ENCODE measurements at places on chromosomes 16 and 17.

DNA sequence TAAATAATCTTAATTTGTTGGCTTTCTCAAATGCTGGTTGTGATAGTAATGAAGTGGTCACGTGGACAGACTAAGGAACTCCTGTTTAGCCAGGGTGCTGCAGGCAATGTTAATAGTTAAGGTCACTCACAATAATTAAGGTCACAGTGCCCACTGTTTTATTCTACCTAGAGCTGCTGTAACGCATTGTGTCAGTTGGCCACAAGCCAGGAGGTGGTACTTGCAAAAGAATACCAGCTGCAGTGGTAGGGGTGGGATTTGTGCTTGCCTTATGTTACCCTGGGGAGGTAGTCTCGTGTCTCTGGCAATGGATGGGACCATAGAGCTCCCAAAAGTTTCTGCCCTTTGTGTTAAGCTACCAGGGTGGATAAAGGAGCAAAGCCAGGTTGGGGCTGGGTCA, 969.1 kb upstream of the CDH8 start:
- DNase-seq: no peak

DNA sequence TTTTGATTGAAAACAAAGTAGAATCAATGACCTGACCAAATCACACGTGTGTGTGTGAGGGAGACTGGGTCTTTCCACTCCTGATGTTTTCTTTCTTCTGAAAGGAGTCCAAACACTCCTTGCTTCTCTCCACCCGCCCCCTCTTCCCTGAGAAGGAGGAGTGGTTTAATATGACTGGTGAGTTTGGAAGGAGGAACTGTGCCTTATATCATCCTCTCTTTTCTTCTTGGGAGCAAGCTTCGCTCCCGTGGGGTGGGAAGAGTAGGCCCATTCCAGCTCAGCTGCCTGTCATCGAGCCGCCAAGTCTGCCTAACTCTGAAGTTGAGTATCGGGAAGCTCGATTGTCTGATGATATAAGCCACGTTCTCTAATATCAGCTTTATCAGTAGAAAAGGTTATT, 96.5 kb downstream of the YPEL2 start:
- DNase-seq: peak; percentile 26

DNA sequence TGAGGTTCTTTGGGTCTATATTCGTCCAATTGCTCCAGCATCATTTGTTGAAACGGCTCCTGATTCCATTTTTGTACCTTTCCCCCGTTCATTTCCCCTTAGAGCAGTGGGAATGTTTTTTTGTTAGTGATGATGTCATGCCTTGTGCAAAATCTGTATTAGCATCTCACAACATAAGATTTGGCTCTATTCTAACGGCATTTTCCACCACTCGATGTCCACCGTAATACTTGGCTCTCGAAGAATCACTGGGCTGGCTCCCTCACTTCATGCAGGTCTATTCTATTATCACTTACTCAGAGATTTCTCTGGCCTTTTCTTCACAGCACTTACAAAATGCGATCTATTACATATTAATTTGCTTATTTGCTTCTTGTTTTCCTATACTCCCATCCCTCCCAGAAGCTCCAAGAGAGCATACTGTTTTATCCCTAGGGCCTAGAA, 571 bp upstream of the NME1 start:
- DNase-seq: peak; percentile 61

- no peak for DNase-seq
Observed at GRCh38 chr17:73901661-73902415, 257.6 kb upstream of the SDK2 start.

DNA sequence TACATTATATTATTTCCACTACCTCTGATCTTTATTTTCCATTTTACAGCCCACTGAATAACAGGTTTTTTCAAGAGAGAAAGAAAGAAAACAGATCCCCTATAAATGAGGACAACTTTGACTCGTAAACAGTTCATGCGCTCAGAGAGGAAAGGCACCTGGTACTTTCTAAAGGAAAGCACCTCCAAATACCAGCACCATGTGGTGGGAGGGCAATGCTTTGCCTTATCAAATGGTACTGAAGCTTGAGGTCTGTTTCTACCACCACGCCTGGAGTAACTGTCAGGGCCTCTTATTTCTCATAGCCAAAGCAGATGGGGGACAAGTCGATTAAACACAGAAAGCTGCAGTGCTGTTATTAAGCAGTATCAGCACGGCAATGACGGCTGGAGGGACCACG, 510.3 kb upstream of the ZFHX3 start:
- no peak for DNase-seq

DNA sequence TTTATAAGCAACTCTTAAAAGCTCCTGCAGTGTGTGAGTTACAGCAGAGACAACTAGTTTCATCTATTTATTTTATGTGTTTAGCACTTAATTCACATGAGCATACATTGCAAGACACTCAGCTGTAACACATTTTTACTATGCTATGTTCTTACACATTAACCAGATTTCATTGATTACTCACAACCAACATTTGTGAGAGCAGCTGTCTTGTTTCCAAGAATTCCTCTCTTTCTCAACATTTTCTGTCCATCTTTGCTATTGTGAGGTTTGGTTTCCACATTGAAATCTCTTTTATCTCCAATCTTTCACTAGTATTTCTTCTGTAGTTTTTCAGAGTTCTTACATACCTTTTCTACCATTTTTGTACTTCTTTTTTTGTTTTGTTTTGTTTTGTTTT, 51.2 kb downstream of the COPRS start:
- DNase-seq: no peak

- no peak for DNase-seq
Observed at GRCh38 chr17:42240201-42240600, 36.0 kb downstream of the STAT5B start.

DNA sequence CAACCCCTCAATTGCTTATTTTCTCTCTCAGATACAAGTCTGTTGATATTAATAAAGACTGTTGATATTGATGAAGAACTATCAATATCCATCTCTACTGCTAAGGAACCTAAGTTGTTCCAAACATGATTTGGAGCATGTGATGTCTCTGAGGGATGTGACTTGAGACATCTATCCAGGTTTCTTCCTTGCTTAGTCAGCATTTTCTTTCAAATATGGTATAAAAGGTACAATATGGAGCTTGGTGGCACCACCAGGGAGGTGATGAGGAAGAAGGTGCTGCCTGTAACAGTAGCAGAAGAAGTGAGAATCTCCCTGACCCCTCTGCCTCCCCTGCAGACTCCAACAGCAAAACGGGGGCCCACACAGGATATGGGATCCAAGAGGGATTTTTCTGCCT, 329.0 kb downstream of the MAF start:
- DNase-seq: no peak

DNA sequence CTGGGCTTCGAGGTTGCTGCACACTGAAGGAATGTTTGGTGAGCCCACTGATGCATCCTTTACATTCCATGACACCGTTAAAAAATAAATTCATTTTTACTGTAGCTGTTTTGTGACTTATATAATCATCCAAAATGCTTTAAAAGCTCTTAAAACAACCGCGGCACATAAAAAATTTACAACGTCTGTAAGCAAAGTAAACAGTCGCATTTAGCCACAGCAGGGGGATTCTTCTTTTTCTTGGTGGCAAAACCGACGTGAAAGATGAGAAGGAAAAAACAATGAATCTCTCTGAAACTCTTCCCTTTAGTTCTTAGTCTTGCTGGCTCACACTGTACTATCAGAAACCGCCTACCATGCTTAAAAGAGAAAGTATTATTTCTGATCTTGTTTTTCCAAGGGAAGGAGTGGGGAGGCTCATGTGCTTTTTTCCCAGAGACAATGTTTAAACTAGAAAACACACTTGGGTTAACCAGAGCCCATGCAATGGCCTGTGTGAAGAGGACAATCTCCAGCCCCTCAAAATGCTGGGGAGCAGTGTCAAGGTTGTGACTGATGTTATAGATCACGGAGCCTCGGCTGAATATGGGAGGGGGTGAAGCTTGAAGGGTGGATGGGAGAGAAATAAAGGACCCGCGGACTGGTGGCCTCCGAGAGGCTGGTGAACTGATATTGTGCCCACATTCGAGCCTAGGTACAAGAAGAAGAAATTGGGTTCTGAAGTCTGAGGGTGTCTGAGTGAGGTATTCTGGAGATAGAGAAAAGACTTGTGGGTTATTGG, 91.1 kb downstream of the IRF8 start:
- no peak for DNase-seq

- DNase-seq: no peak
Observed at GRCh38 chr16:20001856-20002707, 71.6 kb downstream of the GPR139 start.

- no peak for DNase-seq
Observed at GRCh38 chr17:17526369-17526768, 30.2 kb upstream of the RASD1 start.

- DNase-seq: peak; percentile 91
Observed at GRCh38 chr17:57892820-57893595, 43.2 kb upstream of the MRPS23 start.

DNA sequence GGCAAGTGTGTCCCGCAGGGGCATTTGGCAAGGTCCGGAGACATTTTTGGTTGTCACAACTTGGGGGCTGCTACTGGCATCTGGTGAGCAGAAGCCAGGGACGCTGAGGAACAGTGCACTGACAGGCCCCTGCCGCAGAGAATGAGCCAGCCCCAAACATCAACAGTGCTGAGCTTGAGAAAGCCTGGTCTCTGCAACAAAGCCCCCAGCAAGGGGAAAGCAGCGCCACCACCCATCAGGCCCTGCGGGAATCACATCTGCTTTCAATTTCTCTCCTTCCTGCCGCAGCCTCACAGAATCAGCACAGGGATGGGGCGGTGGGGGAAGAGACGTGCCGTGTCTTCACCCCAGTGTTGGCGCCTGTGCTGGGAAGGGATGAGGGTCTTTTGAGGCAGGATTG, 14.8 kb upstream of the PRPSAP1 start:
- DNase-seq: no peak

- peak; percentile 48 for DNase-seq
Observed at GRCh38 chr17:7932483-7932891, 481 bp downstream of the CNTROB start.

- DNase-seq: no peak
Observed at GRCh38 chr16:30067584-30067916, 2.0 kb downstream of the ALDOA start.

GRCh38 chr17:76075364-76076145, 974 bp downstream of the GALR2 start:
- DNase-seq: no peak

DNA sequence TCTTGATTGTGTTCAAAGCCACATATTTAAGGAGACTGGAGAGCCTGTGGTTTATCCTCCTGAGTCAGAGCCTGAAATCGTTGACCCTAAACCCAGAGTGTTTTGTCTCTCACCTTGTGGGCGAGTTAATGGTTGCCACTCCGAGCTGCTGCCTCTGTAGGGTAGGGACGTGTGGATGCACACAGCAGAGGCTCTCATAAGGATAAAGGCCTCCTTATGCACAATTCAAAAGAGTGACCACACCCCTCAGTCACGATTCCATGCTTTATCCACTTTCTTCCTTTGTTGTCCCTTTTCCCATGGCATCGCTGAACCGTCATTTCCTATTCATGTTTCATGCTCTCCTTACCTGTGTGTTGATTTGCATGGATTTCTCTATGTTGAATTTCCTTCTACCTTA, 805.0 kb upstream of the RBFOX1 start:
- DNase-seq: no peak
